ENCODE measurements at places on chromosomes 5 and 9.
A peak's percentile ranks its signal among the peaks of the same experiment; 100 is the strongest.

GRCh38 chr9:70551801-70552200, 137.3 kb upstream of the KLF9 start:
- DNase-seq: no peak

DNA sequence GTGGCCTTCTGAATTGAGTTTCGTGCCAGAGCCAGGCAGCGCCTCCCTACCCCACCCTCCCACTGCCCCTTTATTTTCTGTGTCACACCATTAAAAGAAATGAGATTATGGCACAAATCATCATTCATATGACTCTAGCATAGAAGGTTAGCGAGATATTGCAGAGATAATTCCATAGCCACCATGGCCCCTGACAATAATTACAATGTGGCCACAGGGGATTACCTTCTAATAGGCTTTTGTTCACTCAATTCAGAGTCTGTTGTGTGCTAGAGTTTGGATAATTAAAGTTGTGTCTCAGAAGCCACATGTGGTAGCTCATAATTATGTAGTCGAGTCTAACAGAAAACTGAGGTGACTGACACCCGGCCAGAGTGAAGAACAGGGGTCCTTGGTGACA, 428.1 kb downstream of the ARHGEF28 start:
- DNase-seq: no peak

GRCh38 chr5:142659405-142659804, 26.5 kb downstream of the FGF1 start:
- peak; percentile 16 for DNase-seq

GRCh38 chr5:1759378-1759970, 40.2 kb downstream of the MRPL36 start:
- no peak for DNase-seq

DNA sequence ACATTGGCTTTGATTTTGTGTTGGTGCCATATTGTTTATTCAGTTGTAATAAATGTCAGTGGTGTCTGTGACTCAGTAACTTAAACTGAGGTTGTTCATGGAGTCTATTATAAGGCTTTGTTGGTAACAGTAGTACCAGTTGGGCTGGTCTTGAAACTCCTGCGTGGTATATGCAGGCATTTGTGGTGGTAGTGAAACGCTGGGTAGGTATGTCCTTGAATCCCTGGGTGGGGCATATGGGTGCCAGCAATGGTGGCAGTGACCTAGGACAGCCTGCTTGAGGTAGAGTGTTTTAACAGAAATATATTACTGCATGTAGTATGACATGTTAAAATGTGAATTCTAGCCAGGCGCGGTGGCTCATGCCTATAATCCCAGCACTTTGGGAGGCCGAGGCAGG, 1058.5 kb upstream of the SEMA6A start:
- DNase-seq: no peak

DNA sequence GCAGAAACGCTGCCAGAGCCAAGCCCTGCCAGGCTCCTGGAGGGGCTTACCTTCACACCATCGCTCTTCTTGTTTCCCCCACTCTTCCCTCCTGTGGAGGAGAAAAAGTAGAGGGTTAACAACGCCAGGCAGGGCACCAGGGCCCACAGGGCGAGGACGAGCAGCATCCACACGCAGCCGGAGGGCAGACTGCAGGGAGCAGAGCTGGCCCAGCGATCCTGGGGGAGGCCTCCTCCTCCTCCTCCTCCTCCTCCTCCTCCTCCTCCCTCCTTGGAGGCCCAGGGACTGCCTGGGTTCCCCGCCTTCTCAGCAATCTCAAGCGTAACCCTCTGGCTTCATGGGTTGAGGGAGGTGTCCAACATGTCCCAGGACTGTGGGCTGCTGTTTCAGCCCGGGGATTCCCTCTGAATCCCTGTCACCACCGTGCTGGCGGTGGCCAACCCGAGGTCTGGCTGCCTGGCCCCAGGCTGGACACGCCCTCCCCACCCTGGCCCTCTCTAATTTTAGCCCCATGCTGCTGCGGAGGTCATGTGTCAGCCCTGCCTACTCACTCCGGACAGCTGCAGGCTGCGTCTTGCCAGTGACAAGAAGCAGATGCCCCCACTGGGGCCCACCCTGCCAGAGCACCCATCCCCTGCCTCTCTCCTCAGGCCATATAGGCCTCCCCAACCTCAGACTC, 44.3 kb downstream of the CAMK2A start:
- DNase-seq: no peak

- no peak for DNase-seq
These were observed 199.4 kb downstream of the ESM1 start for GRCh38 chr5:54785729-54786591.

GRCh38 chr5:1718669-1719068, 81.0 kb downstream of the MRPL36 start:
- no peak for DNase-seq

DNA sequence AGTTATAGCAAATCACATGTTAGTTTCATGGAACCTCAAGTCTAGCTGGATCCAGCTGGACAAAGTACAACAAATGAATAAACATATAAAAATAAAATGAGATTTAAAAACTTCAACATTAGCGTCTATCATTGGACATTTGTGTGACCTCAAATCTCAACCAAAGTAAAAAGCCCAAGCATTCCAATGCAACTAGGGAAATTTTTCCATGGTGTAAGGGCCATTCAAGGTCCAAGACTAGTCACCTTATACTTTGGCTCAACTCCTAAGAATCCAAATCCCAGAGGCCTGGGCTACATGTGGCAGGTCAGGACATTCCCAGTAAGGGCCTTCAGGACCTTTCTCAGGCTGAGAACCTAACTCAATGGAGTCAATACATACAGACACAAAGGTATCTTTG, 137.4 kb upstream of the DMAC1 start:
- DNase-seq: no peak

DNA sequence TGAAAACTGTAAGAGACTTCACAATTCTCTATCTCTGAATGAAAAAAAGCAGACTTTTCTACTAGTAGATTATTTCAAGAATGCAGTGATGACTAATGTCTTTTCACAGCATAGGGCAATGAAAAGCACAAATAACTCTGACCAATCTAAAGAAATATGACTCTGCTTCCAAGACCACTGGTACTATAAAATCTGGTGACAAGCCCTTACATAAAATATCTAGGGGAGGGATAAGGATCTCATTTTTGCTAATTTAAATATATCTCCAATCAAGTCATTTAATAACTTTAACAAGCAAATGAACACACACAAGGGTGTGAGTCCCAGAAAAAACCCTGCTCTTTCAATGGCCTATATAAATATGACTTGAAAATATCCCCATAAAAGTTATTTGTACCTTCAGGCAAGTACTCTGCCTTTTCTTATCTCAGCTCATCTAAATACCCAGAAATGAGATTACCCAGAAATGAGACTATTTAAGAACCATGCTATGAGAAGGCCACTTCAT, 105.2 kb downstream of the GNAQ start:
- peak; percentile 71 for DNase-seq

DNA sequence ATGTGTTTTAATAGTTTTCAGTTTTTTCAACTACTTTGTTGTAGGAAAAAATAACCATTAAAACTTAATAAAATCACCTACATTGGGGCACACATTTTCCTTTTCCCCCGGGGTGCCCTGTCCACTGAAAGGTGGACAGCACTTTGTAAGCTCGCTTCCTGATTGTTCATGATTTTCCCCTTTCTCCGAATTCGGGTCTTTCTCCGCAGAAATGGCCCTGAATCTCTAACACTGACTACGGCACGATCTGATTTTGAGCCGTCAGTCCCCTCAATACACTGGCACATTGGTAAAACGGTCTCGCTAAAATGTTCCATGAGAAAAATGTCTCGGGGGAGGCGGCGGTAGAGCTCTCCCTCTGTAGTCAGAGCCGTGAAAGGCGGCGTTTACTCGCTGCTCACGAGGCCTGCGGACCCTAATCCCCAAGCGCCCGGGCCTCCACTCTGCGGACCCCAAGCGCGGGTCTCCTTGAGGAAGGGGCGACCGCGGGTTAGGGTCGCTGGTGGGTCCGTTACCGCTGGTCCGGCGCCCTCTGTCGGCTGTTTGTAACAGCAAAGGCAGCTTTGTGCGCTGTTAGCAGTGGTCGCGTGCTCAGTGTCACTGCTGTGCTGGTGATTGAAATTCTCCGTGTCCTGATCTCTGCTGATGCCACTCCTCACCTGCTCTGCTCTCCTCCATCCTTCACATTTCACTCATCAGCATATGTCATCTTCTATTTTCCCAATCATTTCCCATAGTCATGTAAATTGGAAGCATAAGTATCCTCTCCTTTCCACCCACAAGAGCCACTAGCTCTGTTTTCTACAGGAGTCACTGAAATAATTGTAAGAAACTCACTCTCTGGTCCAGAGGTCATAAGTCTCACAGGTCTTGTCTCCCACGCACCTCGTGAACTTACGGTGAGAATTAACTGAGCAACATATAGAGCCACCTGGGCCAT, 10.8 kb upstream of the IFNA2 start:
- no peak for DNase-seq

GRCh38 chr9:131302244-131303075, 12.9 kb downstream of the PLPP7 start:
- no peak for DNase-seq

- DNase-seq: peak; percentile 77
These were observed 634.8 kb upstream of the FAM174A start for GRCh38 chr5:99900302-99900852.

- DNase-seq: no peak
These were observed 41.9 kb upstream of the SPATA31C2 start for GRCh38 chr9:88180081-88180765.

DNA sequence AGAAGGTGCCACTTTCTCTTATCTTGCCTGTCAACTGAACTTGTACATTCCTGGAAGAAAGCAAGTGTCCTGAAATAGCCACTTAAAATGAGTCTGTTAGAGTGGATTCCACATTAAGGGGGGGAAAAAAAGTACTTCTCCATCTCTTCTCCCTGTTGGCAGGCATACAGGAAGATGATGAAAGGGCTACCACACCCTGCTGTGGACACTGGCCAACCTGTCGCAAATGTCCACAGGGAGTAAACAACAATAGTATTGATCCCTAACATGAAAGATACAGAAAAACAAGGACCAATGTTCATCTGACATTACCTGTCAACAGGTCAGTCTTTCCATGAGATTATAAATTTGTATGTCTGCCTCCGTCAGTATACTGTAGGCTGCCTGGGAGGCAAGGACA, 265.1 kb upstream of the MAP3K1 start:
- DNase-seq: no peak

- no peak for DNase-seq
These were observed 36.3 kb downstream of the MSX2 start for GRCh38 chr5:174760721-174761120.

DNA sequence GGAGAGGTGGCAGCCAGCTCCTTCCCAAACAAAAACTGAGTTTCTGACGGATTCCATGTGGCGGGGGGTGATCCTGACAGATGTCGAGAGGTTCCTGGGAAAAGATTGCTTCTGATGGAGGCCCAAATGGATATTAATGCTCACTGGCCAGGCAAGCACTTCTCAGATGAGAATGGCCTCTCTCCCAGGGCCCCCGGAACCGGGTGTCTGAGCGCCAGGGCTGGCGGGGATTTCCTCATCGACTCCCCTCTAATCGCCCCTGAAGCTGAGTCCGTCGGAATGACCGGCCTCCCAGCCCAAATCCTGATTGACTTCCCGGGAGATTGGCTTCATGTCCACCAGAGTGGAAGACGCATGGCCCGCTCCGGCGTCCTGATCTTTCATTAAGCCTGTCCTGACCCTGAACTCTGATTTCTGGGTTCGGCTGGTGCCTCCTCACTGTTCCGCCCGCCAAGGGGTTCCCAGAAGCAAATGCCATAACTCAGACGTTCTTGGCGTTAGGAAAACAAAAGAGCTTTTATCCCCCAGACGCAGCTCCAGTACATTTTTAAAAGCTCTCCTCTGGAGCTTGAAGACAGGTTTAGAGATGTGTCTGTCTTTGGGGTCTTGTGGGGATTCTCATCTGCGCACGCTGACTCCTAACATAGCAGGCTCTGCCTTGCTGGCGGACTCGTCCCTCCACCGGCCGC, 17.6 kb downstream of the FIBCD1 start:
- no peak for DNase-seq

DNA sequence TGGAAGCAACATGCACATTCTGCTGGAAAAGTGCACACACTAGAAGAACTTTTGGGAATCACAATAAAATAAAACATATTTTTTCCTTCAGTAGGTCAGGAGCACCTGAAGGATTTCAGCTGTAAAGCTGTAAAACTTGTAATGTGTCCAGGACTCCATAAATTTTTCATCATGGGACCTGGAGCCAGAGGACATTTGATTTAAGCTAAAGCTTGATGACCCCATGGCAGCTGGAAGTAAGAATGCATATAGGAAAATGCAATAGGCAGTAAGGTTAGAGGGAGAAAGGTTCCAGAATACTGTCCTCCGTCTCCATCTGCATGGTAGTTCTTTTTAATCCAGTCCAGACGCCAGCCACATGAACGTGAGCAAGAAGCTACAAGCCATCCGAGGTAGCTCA, 166.0 kb downstream of the ADAMTSL1 start:
- no peak for DNase-seq

- DNase-seq: no peak
These were observed 56.3 kb downstream of the CETN3 start for GRCh38 chr5:90353254-90353653.

DNA sequence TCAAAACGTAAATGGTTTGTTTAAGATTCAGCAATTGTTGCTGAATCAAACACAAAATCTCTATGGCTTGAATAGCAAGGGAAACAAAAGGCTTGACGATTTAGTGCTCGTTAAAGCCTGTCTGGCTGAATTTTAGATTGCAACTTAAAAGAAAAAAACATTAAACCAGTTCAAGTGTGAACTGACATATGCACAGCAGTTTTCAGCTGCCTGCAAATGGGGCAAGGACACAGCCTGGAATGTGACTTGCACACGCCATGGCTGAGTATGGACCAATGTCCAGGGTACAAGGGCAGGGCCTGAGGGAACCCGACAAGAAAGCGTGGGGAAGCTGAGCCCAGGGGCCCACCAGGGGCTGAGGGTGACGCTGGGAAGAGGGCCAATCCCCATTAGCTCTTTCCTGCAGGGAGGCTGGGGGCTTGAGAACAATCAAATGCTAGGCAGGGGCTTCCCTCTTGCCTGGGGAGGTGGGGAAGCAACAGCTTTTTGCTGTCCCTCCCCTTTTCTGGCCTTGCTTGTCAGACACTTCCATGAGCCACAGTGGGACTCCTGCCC, 89.6 kb upstream of the LRRTM2 start:
- no peak for DNase-seq

GRCh38 chr5:171207256-171207847, 101.7 kb upstream of the TLX3 start:
- DNase-seq: peak; percentile 29

DNA sequence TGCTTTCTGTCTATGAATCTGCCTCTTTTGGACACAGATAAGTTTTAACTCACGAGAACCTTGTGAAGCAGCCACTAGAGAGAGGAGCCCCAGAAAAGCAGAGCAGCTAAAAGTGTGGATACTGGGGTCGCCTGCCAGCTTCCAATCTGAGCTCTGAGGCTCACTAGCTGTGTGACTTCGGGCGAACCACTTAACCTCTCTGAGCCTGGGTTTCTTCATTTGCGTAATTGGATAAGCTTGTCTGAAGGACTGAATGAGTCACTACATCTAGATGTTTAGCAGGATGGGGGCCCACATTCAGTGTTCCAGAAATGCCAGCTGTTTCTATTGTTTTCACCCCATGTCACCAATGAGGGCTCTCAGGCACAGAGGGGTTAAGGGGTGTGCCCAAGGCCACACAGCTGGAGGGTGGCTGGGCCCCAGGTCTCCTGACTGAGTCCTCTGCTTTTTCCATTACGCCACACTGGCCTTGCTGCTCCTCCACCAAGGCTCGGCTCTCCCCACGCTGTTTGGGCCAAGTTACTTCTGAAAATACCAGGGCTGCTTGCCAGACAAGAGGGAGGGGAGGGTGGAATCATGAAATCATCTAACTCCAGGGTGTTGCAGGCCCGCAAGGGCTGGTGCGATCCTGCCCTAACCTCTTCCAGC, 36.2 kb downstream of the SH3PXD2B start:
- peak; percentile 98 for DNase-seq

GRCh38 chr5:59487772-59488729, 405.5 kb downstream of the PDE4D start:
- no peak for DNase-seq

Measured in NCI-H226 (cell line).